Midbrain (tissue), 1 donor: ENCODE measurements at places on chromosomes 11 and 22.

- DNase-seq: no peak
Observed at GRCh38 chr11:1779806-1780699, 16.3 kb upstream of the CTSD start.

- no peak for DNase-seq
Observed at GRCh38 chr11:93051186-93051585, 81.7 kb downstream of the MTNR1B start.

GRCh38 chr11:61535998-61536675, 27.6 kb downstream of the LRRC10B start:
- DNase-seq: no peak

DNA sequence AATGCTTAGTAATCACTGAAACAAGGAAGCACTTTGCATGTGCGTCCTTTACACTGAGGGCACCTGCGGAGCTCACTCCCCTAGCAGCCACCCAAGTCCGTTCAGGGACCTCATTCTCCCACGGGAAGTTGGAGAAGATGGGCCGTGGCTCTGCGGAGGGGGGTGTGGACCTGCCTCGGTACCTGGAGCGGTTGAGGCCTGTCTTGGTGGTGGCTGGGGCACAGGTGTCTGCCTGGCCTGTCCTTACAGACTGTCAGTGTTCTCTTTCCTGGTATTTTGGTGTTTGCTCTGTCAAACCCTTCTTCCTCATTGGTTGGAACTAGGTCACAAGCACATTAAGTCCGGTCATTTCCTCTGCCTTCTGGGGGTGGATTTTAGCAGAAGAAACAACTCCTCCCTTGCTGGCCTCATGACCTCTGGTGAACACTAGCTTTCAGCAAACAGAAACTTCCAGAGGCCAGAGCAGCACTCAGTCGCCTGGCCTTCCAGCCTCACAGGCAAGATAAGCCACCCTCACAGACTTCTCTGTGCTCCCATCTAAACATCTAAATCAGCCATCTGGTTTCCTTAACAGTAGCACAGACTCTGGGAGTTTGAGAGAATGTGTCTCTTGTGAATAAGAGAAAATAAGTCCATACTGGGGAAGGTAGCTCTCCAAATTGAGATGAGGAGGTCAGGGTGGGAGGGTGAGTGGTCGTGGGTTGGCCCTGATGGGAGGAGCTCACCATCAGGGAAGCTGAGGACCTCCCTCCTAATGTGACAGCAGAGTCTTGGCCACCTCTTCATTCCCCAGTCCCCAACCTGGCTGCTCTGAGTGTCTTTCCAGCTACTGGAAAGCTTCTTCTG, 8.6 kb downstream of the SNAP29 start:
- peak; percentile 41 for DNase-seq

DNA sequence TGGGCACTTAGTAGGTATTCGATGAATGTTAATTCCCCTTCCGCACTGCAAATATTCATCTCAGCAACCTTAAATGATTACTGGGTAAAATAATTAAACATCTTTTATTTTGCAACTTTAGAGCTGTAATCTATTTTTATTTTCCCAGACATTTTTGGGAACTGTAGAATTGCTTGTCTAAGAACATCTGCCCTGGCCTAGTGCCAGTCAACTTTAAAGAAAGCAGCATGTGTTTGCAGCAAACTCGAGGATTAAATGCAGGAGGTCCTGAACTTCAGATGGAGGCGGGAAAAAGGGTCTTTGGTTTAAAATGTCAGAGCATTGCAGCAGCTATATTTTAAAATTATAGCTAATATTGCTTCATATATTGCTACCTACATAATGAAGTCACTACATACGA, 190.0 kb downstream of the PGR start:
- no peak for DNase-seq

GRCh38 chr22:46776876-46777608, 14.6 kb downstream of the TBC1D22A start:
- DNase-seq: no peak

DNA sequence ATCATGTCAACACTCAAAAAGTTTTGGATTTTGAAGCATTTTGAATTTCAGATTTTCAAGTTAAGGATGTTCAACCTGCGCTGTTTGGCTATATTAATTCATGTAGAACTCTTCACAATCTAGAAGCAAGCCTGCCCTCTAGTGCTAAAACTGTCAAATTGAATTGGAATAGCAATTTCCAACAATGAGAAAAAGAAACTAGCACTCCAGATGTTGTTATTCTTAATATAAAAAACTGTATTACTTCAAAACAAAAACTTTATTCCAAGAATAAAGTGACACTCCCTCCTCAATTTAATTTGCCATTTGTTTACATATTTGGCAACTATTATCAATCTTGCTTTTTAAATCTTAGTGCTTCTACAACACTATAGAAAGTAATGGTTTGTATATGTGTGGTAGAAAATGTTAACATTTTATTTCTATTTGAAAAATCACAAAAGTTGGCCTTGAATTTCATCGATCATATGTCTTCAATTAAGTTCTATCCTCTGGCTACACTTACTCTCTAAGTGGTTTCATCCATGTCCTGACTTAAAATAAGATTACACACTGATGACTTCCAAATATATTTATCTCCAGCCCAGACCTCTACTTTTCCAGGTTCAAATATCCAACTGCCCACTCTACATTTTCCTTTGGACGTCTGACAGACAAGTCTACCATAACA, 36.6 kb downstream of the DCUN1D5 start:
- DNase-seq: peak; percentile 68

- DNase-seq: no peak
Observed at GRCh38 chr11:92168936-92169335, 55.7 kb upstream of the FAT3 start.

DNA sequence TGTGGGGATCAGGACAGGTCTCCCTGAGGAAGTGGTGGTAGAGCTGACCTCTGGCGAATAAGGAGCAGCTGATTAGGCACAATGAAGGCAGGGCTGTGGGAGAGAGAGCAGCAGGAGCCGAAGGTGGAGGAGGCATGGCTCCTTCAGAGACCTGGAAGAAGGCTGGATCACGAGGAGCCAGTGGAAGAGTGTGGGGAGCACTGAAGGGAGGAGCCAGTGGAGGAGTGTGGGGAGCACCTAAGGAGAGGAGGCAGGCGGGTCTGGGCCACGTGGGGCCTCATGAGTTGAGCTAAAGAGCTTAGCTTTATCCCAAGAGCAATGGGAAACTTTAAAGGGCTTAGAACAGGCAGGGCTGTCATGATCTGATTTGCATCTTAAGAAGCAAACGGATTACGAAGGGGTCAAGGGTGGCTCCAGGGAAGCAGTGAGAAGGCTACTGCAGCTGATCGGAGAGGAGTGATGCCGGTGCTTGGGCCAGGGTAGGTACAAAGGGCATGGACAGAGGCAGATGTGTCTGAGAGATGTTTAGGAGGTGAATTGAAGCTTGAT, 44.9 kb upstream of the EIF3D start:
- no peak for DNase-seq

DNA sequence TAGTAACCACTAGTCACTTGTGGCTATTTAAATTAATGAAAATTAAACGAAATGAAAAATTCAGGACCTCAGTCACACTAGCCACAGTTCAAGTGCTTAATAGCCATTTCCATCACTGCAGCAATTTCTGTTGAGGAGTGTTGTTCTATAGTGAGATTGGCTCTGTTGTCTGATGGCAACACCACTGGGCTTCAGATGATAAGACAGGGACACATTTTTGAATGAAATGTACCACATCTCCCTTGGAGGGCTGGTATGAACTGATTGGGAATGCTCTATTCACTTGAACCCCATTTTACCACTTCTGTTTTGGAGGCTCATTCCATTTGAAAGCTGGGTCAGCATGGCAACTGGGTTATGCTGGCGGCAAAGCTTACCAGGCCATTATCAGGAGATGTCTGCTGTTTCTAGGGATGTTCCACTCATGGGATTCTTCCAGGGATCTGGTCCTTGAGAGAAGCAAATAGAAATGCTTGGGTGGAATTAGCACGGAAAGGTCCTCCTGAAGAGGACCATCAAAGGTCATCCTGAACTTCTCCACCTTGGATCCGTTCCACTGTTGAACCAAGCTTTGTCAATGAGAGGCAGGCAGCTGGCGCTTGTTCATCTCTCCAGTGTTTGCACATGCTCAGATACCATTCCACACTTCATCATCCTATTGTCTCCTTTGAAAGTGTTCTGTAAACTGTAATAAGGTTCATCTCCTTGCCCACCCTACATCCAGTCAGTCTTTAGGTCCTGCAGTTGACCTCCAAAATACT, 7.6 kb downstream of the AMOTL1 start:
- no peak for DNase-seq

GRCh38 chr11:107203656-107204055, 185.4 kb upstream of the GUCY1A2 start:
- no peak for DNase-seq

DNA sequence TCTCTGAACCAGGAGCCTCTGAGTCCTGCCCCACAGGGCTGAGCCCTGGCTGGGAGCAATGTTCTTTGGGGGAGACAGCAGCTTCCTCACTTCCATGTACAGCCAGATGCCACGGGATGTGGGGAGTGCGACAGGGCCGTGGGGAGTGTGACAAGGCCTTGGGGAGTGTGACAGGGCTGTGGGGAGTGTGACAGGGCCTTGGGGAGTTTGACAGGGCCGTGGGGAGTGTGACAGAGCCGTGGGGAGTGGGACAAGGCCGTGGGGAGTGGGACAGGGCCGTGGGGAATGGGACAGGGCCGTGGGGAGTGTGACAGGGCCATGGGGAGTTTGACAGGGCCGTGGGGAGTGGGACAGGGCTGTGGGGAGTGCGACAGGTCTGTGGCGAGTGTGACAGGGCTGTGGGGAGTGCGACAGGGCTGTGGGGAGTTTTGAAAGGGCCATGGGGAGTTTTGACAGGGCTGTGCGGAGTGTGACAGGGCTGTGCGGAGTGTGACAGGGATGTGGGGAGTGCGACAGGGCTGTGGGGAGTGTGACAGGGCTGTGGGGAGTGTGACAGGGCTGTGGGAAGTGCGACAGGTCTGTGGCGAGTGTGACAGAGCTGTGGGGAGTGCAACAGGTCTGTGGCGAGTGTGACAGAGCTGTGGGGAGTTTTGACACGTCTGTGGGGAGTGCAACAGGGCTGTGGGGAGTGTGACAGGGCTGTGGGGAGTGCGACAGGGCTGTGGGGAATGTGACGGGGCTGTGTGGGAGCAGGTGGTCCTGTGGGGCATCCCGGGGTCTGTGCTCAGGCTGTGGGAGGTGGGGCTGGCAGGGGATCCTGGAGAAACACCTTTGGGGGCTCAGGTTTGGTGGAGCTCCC, 6.6 kb upstream of the KRTAP5-6 start:
- no peak for DNase-seq

DNA sequence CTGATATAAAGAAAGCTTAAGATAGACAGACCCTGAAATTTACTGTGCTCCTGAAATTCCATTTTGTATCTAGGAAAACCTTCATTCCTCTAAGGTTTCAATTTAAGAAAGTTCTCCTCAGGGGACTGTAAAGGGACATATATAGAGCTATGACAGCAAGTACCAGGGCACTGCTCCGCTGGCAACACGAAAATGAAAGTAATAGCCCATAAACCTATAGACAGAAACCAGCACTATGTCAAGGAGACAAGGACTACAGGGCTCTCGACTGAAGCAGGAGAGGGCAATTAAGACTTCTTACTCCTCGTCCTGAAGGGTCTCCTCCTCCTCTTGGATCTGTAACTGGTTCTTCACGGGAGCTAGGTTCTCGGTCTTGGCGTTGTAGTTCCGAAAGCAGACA, 6.9 kb downstream of the FEZ1 start:
- DNase-seq: no peak

DNA sequence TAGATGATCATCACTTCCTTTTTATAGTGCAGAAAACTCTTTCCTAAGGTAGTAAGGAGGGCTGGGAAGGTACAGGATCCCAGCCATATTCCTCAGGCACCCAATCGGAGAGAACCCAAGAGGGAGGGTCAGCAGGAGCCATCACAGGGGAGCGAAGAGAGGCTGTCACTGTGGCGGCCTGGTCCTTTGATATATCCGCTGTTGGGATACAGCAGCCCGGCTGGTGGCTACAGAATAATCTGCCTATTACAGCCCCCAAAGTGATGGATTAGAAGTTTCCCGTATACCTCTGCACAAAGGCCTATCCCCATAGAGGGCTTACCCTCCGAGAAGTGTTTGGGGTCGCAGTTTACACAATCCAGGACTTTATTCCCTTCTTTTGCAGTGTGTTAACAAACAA, 48.5 kb downstream of the OR4D9 start:
- DNase-seq: no peak

- DNase-seq: no peak
Observed at GRCh38 chr11:55920537-55920936, 6.2 kb upstream of the OR5W2 start.

GRCh38 chr22:37601540-37602442, 6.8 kb upstream of the GGA1 start:
- DNase-seq: no peak

DNA sequence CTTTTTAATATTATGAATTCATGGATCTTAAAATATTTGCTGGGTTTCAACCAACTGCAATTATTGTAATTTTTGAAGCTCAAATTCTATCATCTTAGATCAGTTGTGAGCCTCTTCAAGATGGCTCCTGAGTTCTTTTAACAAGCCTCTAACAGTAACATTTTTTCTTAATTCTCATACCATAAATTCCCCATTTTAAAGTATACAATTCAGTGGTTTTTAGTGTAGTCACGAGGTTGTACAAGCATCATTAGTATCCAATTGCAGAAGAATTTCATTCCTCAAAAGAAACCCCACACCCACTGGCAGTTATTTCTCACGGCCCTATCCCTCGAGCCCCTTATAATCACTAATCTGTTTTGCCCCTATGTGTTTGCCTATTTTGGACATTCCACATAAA, 270.8 kb downstream of the SBF2 start:
- no peak for DNase-seq

DNA sequence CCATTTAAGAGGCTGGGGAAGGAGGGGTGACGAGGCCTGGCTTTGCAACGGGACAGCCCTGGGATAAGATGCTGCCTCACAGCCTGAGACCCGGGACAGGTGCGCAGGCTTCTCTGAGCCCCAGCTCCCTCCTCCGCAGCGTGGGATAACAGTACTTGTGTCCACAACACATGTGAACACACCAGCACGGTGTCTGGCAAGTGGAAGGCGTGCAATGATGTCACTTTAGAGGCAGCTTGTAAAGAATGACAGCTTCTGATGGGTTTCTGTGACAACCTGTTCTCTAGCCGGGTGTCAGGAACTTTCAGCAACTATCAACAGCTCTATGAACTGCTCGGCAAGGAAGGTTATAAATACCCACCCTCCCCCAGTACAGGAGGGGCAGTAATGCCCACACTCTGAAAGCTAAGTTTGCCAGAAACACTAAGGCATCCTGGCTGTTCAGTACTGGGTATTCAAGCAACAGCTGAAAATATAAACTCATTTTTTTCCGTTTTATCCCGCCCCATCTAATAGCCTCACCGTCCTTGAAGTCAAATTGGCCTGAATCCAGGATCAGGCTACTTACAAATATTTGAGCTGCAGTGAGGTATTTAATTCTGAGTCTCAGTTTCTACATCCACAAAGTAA, 59.7 kb downstream of the MYH9 start:
- DNase-seq: no peak

- DNase-seq: no peak
Observed at GRCh38 chr22:35732116-35732515, 14.4 kb downstream of the APOL5 start.
